ENCODE measurements at places on chromosomes 12 and 14.

- DNase-seq: no peak
These were observed 35.8 kb upstream of the FBXO33 start for GRCh38 chr14:39467889-39468524.

DNA sequence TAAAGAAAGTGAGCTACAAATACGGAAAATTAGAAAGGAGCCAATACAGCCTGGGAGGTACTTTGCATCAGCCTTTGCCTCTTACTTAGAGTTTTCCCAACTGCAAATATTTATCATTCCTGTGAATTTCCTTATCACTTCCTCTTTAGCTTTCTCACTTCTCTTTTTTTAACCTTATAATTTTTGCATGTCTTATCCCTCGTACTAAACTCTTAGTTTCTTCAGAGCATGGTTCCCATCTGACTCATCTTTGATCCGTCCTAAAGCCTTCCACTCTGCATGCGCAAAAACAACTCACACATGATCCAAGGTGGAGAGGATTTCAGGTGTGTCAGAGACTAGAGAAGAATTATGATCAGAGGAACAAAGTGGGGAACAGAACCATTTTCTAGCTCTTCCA is 9.6 kb upstream of the SNAPC1 start:
- no peak for DNase-seq

DNA sequence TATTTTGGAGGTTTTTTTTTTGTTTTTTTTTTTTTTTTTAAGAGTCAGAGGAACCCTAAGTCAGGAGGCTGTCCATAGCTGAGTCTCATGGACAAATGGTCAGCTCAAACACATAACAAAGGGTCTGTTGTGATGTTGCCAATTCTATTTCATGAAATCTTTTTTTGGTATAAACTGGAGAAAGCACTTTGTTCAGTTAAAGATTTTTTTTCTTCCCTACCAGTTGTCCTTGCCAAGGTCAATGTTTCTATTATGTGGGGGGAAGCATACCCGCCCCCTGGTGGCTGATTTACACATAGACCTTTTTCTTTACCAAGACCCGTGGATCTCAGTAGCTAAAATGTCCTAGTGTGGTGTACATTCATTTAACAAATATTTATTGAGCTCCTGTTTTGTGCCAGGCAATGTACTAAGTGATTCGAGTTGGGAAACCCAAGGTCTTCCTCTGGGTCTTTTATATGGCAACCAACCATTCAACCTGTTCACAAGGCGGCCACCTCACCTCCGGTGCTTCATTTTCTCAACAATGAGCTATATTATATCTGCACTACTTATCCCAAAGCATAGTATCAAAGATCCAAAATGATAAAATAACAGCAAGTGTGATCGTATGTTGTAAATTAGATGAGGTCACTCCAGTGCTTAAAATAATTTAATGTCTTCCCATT is 214.5 kb downstream of the PAH start:
- DNase-seq: no peak

- DNase-seq: no peak
These were observed 85.0 kb downstream of the PTGER2 start for GRCh38 chr14:52399104-52399503.

DNA sequence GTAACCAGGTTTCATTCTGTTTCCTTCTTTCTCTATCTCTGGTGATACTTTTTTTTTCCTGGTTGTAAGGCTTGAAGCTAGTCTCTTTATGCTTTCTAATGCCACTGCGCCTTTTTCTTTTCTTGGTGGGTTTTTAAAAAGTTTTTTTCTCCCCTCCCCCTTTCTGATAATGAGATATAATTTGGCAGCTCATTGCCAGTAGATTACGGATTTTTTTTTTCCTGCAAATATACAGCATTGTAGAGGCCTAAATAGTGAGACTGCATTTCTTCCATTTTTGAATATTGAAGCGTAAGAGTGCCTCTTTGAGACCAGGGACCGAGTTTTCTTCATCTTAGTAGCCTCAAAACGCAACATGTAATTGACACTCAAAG is 1.1 kb downstream of the PAPOLA start:
- DNase-seq: no peak

DNA sequence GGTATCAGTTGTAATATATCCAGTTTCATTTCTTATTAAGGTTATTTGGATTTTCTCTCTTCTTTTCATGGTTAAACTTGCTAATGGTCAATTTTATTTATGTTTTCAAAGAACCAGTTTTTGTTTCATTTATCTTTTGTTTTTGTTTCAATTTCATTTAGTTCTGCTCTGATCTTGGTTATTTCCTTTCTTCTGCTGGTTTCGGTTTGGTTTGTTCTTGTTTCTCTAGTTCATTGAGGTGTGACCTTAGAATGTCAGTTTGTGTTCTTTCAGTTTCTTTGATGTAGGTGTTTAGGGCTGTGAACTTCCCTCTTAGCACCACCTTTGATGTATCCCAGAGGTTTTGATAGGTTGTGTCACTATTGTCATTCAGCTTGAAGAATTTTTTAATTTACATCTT is 145.6 kb upstream of the SLCO1B1 start:
- no peak for DNase-seq

- DNase-seq: peak; percentile 22
These were observed 46.9 kb downstream of the KLHL28 start for GRCh38 chr14:44914849-44915248.

- no peak for DNase-seq
These were observed 157.5 kb upstream of the ALG10B start for GRCh38 chr12:38159092-38159551.

DNA sequence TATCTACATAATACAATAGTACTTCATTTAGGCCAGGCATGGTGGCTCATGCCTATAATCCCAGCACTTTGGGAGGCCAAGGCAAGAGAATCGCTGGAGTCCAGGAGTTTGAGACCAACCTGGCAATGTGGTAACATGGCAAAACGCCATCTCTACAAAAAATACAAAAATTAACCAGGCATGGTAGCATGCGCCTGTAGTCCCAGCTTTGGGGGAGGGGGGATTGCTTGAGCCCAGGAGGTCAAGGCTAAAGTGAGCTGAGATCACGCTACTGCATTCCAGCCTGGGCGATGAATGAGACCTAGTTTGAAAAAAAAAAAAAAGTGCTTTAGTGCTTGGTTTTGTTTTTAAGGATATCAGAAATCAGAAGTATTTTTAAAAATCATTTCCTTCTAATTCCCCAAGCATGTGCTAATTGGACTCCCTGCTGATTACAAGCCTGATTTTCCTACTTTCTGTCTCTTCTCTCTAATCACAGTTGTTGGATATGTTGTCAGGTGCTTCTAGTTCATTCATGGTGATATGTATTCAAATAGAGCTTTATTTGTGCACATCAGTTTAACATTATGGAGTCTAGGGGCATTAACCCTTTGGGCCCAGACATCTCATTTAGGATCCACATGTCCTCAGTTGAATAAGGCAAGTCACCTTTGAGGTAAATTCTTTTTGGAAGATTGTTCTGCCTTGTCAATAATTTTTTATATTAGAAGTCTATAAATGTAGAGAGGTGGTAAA is 7.0 kb upstream of the KRAS start:
- no peak for DNase-seq

DNA sequence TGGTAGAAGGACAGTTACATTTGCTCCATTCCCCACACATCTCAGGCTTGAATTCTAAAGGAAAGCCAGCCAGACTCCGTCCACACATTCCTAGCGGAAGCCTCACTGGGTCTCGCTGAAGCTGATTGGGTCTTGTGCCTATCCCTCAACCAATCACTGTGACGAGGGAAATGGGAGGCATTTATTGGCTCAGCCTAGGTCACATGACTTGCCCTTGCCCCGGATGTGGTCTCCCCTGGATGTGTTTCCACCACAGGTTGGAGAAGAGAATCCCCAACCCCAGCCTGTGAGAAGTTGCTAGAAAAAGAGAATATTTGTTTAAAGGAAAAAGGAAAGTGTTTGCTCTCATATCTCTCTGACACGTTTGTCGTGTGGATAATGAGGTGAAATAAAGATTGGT is 93.4 kb downstream of the C12orf75 start:
- DNase-seq: no peak
